ENCODE measurements at places on chromosomes 1 and 21.
A peak's percentile ranks its signal among the peaks of the same experiment; 100 is the strongest.

GRCh38 chr1:97033949-97034348 is 312.4 kb downstream of the PTBP2 start:
- DNase-seq, result no peak

- DNase-seq, result no peak
These were observed 30.5 kb downstream of the STUM start for GRCh38 chr1:226578946-226579578.

DNA sequence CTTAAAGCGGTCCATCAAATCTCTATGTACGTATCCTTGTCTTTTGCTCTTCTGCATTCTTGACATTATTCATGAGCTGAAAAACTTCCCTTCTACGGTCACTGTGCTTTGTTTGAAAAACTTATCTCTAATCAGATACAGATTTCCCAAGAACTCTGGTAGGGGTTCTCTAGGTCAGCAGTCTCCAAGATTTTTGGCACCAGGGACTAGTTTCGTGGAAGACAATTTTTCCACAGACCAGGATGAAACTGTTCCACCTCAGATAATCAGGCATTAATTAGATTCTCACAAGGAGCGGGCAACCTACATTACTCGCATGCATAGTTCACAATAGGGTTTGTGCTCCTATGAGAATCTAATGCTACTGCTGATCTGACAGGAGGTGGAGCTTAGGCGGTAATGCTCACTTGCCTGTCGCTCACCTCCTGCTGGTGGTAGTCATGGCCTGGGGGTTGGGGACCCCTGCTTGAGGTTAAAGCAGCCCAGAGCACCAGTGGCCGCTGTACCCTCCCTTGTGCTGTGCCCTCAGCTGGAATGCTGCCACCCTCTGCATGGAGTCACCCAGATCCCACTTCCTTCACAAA is 30.8 kb downstream of the AK2 start:
- no peak for DNase-seq

DNA sequence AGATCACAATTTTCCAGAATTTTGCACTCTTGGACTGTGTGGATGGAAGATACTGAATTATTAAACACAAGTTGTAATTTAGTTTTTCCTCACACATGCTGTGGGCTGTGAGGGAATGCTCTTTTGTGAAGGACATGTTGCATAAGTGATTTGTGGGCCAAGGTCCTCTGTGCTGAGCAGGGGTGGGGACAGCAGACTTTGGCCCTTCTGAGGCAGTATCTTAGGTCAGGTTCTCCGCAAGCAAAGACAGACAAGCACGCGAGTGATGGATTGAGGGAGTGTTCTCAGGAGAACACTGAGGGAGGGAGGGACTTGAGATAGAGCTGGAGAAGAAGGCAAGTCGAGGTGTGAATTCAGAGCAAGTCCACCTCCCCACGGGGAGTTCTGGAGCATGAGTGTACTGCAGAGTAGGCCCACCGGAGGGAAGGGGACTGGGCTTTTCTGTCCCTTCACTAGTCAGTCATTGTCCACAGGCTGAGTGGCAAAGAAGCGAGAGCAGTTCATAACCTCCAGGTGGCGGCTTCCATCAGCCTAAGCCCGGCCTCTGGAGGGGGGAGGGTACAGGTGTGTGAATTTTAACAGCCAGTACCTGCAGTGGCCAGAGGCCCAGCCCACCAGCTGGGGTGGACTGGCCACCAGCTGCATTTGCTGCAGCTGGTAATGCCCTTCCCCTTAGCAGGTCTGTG is 19.1 kb upstream of the CD101 start:
- peak; percentile 75 for DNase-seq

- DNase-seq, result no peak
These were observed 3.1 kb upstream of the LMNA start for GRCh38 chr1:156111355-156111962.

GRCh38 chr1:59015708-59016107 is 231.9 kb upstream of the JUN start:
- DNase-seq, result no peak

- DNase-seq, result peak; percentile 7
These were observed 9.7 kb upstream of the KRTAP7-1 start for GRCh38 chr21:30839304-30839703.

DNA sequence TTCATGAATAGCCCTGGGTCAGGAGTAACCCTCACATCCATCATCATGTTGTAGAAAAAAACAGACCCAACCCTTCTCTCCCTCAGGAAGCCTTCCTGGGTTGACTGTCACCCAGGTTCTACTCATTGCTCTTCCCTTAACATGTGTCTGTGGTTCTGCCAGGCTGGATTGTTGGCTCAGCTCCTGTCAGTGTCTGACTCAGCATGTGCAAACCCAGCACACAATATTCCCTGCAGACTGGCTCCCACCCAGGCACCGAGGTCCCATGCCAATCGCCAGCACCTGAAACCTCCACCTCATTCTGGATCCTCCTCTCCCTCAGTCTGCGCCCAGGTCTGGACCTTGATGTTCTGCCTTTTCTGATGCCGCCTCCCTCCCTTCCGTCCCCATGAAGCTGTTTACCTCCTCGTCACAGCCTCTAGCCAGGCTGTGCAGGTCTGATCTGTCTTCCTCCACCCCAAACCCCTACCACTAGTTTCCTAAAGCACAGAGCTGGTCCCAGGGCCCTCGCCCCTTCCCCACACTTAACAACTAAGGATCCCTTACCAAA is 4.3 kb upstream of the S100A8 start:
- no peak for DNase-seq

- DNase-seq, result no peak
These were observed 102.4 kb upstream of the ZNF281 start for GRCh38 chr1:200512191-200512590.

DNA sequence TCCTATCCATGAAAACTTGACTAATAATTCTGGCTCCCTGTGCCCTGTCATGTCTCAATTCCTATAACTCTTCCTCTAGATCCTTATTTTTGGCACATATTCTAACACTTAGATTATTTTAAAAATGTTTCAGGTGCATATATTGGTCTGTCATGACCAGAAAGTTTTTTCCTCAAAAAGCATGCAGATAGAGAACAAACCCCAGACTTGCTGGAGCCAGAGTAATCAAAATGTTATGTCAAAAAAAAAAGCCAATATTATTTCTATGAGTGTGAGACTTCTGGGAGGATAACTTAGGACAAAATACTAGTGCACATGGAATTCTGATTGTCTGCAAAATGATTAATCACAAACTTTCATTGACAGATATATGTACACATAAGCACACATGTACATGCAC is 135.1 kb upstream of the MROH9 start:
- no peak for DNase-seq

GRCh38 chr1:204714861-204715511 is 29.4 kb upstream of the LRRN2 start:
- no peak for DNase-seq

GRCh38 chr1:66575739-66576138 is 41.8 kb downstream of the SGIP1 start:
- DNase-seq, result no peak

DNA sequence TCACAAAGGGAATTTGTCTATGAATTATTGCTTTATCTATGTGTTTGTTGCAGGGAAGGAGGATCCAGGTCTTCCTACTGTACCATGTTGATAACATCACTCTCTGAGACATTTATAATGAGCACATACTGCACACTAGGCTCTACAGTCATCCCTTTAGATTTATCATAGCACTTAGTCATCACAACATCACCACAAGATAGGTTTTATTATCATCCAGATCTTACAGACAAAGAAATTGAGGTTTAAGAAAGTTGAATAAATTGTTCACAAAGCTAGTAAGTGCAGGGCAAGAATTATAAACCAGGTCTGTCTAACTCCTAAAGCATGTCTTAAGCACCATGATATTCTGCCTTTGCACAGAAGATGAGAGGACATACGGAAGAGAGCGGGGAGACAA is 121.1 kb upstream of the ST6GALNAC5 start:
- no peak for DNase-seq

DNA sequence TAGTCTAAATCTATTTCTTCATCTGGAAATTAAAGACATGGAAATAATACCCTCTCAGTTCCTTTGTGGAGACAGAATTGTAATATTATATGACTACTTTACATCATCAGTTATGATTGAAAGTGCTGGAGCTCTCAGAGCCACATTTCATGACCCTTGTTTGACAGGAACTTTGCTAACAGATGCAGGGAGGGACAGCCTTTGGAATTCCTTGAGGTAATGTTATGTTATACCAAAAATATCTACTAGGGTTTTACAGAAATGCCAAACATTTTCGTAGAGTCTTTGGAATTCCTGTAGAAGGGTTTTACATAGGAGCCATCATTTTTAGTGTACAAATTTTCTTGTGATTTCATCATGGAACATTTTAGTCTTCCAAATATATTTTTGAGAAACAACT is 57.4 kb upstream of the ADAMTS5 start:
- DNase-seq, result no peak

- DNase-seq, result no peak
These were observed 174.1 kb downstream of the KCNJ6 start for GRCh38 chr21:37742115-37742514.

DNA sequence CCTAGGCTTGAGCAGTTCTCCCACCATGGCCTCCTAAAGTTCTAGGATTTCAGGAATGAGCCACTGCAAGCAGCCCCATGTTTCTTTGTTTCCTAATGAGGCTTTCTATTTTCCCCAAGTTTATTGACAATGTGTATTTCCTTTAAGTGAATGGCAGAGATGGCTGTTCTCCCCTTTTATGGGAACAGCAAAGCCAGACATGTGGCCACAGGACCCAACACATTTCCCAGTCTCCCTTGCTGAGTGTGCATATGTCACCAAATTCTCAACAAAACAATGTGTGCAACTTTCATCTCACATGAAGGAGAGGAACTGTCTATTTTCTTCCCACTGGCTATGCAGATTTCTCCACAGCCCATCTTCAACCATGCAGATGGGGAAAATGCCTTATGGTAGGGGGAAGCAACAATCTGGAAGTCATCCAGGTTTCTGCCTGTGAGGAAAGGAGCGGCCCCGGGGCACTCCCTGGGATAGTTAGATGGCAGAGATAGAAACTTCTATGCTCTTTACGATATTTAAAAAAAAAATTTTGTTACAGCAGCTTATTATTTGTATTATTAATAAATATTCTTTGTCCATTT is 28.6 kb upstream of the MAP10 start:
- no peak for DNase-seq

GRCh38 chr1:241217516-241217915 is 139.5 kb downstream of the RGS7 start:
- DNase-seq, result no peak

- DNase-seq, result no peak
These were observed 8.6 kb upstream of the FCMR start for GRCh38 chr1:206930210-206930798.

GRCh38 chr1:243496187-243496646 is 240.4 kb downstream of the SDCCAG8 start:
- DNase-seq, result no peak

- peak; percentile 99 for DNase-seq
These were observed 977 bp upstream of the C1orf174 start for GRCh38 chr1:3900969-3901529.

- DNase-seq, result no peak
These were observed 683 bp downstream of the LRRC8B start for GRCh38 chr1:89525169-89525855.

DNA sequence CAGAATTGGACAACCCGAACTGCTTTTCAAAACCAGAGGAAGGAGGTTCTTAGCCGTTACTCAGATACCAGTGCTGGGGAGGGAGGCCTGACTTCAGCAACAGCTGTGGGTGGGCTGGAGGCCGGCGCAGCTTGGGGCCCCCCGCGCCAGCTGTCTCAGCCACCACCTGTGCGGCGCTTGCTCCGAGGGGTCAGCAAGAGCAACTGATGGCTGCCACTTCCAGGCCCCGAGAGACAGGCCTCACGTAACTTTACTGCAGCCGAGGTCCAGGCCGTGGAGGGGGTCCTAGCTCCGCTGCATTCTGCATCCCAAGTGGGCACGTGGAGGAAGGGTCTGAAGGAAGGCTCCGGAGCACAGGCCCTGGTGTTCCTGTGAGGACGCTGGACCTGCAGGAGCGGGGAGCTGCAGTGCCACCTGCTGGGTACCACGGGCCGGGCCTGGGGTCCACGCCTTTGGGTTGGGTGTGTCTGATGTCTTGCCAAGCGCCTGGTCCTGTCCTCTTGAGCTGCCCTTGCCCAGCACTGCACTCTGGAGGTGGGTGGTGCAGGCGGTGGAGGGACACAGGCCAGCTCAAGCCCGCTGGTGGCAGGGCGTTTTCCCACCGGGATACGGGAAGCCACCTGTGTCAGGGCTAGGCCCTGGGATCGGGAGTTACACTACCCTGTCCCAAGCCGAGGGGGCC is 9.8 kb downstream of the THAP3 start:
- peak; percentile 68 for DNase-seq

- no peak for DNase-seq
These were observed 30.3 kb upstream of the TMEM125 start for GRCh38 chr1:43239484-43239883.

DNA sequence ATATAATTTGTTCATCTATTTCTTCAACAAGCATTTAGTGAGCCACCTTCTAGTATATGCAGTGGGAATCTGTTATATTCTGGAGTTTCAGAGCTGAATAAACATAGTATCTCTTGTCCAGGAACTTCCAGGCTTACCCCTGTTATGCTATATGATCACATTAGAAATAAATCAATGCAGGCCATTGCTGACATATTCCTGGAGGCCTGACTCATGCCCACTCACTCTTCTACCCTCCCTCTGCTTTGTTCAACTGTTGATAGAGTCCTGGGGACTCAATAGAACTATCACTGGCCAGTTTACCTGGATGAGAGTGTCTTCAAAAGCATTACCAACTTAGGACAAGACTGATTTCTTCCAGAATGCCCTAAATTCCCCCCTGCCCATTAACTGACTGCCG is 29.3 kb upstream of the SRSF10 start:
- no peak for DNase-seq

- DNase-seq, result no peak
These were observed 263.1 kb downstream of the CAMTA1 start for GRCh38 chr1:7048395-7048794.

DNA sequence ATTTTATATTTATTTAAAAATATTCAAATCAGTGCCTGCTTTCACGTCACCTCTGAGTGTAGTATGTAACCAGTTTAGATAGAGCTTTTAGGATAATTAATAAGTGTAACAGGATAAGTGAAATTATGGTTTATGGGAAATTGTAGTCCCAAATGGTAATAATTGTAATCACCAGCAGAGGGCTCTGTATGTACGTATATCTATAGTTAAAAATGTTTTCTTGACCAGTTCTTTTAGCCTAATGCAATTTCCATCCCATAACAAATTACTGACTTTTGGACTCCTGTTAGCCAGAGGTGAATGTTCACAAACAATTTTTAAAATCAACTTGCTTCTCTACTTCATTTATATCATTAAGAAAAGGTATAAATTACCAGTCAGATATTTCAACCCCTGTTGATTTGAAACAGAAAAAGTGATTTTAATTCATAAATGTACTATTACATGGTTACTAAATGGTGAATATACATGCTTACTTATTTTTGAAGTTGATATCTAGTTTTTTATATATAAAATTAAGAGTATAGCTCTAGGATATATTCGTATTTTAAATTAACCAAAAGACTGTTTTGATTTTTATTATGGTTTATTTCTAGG is 25.3 kb downstream of the SLC30A7 start:
- DNase-seq, result no peak

Data from transverse colon (tissue), 4 donors.